MCF 10A (cell line): ENCODE measurements at places on chromosomes 4 and X. TPM values are rescaled to one million over a fixed set of nuclear protein-coding genes. Genes with fewer than 3 reads are reported as not detected.

MAGEB1 gene
- total RNA-seq = not detected in 2 replicates

SYNPO2 gene
- total RNA-seq = 0.42 and 0.61 TPM in 2 replicates

ANOS1 gene
- 0.05 and 0.20 TPM in 2 replicates for total RNA-seq

DNA sequence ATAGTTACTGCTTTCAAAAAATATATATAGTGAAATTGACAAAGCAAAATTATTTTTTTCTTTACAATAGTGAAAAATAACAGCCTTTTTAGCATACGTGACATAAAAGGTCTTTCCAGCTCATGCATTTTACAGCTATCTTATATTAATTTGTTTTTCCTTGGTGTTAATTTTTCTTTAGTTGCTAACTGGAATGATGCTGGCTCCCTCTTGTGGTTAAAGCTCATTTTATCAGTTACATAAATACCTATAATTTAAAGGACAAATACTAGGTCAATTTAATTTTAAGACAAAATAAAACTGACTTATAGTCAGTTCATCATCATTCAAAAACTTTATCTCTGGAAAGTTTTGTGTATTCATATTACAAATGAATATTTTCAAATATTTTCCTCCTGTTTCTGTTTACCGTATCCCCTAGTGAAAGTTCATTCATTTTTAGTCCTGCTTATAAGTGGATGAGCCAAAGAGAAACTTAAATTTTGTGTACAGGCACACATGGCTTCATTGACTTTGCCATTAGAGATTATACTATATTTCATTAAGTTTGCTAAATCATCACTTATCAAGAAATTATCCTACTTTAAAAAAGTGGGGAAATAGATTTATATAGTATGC, 9.9 kb upstream of the ANAPC4 start:
- peak; percentile 58 for DNase-seq

- no peak for DNase-seq
Measured at GRCh38 chr4:73161527-73162185, 92.1 kb upstream of the COX18 start.

DNA sequence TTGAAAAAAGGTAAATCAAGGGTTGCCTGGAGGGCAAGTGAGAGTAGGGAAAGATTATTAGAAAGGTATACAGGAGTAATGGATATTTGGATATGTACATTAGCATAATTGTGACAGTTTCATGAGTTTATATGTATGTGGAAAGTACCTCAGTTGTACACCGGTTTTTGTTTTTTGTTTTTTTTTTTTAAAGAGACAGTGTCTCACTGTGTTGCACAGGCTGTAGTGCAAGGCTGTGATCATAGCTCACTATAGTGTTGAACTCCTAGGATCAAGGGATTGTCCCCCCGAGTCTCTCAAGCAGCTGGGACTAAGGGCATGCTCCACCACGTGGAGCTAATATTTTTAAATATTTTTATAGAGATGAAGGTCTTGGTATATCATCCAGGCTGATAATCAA, 15.3 kb upstream of the HPGD start:
- no peak for DNase-seq

DNA sequence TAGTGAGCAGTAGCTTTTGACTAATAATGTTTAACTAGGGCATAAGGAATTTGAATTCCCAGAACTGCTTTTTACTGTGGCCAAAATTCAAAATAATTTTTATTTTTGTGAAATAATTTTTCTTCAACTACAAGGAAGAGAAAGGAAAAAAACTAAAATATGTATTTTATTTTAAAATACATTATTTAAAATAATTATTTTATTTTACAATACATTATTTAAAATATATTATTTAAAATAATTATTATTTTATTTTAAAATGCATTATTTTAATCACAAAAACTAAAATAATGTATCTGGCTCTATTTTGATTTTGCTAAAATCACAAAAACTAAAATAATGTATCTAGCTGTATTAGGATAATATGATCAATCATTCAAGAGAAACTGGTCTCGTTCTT, 210.4 kb downstream of the RELL1 start:
- no peak for DNase-seq

CCNA2 gene
- total RNA-seq = 12.1 and 22.0 TPM in 2 replicates

DNA sequence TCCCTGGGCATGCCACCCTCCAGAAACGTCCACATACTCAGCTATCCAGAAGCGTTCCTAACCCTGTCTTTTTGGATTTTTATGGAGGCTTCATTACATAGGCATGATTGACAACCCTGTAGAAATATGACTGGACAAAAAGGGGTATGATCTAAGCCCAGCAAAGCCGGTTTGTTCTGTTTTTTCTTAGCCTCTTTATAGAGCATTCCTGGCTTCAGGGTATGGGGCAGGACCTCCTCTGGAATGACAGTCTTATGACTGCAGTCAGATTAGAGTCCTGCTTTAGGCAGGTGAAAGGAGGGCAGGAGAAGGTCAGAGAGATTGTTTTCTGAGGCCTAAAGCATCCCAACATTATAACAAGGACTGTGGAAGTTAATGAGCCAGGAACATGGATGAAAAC, 137.4 kb downstream of the DCLK2 start:
- DNase-seq = no peak
